Thoracic aorta (tissue), 2 donors: ENCODE measurements at places on chromosomes 2 and 18. TPM values are rescaled to one million over a fixed set of nuclear protein-coding genes. Genes with fewer than 3 reads are reported as not detected.

The FHOD3 gene
- total RNA-seq, result 24.9 TPM

The PROKR1 gene
- not detected for total RNA-seq

The CCDC74A gene
- total RNA-seq, result 13.9 TPM

The CHRND gene
- total RNA-seq, result not detected

The OTOS gene
- not detected for total RNA-seq

The ADCY3 gene
- total RNA-seq, result 51.9 TPM

The DPP4 gene
- total RNA-seq, result 2.1 TPM

The LRATD1 gene
- total RNA-seq, result 4.1 TPM

The CYRIA gene
- total RNA-seq, result 12.5 TPM

The REG1B gene
- total RNA-seq, result 1.8 TPM

The ALPP gene
- not detected for total RNA-seq

The LYG2 gene
- not detected for total RNA-seq

The SOX11 gene
- not detected for total RNA-seq

The NEUROD1 gene
- not detected for total RNA-seq

The STRADB gene
- total RNA-seq, result 8.7 TPM

The FAM124B gene
- total RNA-seq, result 1.1 TPM

The KLHL41 gene
- 0.28 TPM for total RNA-seq

The KCNS3 gene
- 30.3 TPM for total RNA-seq

The NT5DC4 gene
- not detected for total RNA-seq

The ARHGAP15 gene
- total RNA-seq, result 11.8 TPM
